ENCODE measurements at places on chromosomes 5 and 9. TPM values are rescaled to one million over a fixed set of nuclear protein-coding genes. Genes with fewer than 3 reads are reported as not detected.

The ADAMTS12 gene
- total RNA-seq, result 9.1 TPM

The RIOK2 gene
- 34.1 TPM for total RNA-seq

The PLAC8L1 gene
- not detected for total RNA-seq

The FNBP1 gene
- total RNA-seq, result 27.4 TPM

The BHMT2 gene
- not detected for total RNA-seq

The CNTFR gene
- total RNA-seq, result not detected

DNA sequence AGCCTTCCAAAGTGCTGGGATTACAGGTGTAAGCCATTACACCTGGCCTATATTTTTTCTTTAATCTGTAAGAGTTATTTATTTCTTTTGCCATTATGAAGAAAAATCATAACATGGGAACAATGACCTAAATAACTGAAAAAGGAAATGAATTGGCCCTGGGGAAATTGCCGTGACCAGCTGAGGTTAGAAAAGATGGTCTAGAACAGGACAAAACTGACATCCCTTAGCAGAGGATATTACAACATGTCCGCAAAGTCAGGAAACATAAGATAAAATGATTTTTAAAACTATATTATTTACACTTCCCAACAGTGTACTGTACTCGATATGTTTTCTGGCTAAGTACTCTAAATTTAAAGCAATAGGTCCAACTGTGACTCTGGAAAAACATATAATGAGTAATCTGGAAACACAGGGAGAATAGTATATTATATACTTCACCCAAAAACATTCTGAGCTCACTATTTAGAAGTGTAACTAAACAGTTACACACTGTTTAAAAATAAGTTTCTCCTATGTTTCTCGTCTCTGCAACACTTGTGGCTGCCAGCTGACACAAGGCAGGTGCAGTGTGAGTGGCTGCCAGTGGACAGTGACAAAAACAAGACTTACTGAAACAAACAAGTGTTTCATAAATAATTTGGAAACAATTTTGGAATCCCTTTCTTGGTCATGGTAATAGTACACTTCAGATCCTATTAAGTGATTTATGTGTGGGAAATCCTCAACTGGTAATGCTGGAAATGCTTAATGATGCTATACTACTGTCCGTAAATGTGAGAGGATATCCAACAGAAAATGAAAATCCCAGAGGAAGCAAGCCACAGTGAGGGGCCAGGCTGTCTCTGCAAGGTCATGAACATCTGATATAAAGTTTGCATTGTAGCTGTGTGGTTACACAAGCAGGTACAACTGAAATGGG, 69.1 kb downstream of the C9orf85 start:
- DNase-seq, result no peak

GRCh38 chr9:34610434-34611206, 1.3 kb downstream of the RPP25L start:
- DNase-seq, result no peak

- no peak for DNase-seq
These were observed 34.5 kb downstream of the ECPAS start for GRCh38 chr9:111449705-111450104.

DNA sequence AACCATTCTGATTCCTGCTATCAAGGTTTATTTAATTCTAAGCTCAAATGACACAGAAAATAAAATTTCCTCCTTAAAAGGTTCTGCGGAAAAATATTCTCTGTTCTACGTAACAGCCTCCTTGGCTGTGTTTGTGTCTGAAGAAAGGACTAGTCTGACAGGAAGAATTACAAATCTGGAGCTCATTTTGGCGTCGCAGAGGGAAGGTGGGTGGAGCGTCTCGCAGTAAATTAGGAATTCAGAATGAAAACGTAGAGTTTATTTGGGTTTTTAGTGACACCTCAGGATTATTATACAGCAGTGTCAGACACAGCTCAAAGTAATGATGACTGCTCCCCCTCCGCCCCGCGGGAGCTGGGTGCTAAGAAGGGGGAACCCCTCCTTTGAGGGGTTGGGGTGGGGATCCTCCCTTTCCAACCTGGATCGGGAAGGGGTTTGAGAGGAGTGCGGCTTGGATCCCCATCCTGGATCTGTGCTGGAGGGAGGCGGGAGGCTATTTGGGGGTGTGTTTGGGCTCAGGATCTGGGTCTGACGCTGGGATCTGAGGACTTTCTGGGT, 933 bp upstream of the TGFBR1 start:
- no peak for DNase-seq

DNA sequence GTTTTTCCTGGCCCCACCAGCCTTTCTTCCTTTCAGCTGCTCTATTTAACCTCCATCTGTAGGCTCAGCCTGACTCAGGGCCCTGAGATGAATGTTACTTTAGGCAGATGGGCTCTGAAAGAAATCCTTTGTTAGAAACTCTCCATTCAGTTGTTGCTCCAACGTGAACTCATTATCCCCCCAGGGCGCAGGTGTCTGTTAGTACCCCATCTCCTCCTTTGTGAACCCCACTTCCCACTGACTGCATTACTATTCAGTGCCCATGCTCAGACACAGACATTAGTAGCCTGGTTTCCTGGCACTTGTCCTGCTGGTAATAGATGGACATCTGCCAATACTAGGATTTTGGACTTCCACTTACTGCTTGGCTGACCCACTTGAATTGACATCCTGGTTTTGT, 1271.6 kb downstream of the PTPRD start:
- no peak for DNase-seq

DNA sequence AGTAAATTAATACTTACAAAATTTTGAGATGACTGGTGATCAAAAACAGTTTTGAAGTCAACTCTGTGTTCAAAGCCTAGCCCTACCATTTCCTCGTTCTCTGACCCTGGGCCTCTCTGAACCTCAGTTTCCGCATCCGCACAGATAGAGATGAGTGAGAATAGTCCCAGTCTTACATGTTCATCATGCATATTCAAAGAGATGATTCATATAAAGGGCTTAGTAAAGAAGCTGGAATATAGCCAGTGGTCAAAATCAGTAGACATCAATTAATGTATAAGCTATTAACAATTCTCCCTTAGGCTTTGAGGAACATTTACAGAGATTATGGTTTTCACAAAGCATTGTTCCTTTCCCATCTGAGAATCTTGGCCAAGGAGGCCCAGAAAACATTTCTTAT, 250.6 kb downstream of the SPOCK1 start:
- no peak for DNase-seq

DNA sequence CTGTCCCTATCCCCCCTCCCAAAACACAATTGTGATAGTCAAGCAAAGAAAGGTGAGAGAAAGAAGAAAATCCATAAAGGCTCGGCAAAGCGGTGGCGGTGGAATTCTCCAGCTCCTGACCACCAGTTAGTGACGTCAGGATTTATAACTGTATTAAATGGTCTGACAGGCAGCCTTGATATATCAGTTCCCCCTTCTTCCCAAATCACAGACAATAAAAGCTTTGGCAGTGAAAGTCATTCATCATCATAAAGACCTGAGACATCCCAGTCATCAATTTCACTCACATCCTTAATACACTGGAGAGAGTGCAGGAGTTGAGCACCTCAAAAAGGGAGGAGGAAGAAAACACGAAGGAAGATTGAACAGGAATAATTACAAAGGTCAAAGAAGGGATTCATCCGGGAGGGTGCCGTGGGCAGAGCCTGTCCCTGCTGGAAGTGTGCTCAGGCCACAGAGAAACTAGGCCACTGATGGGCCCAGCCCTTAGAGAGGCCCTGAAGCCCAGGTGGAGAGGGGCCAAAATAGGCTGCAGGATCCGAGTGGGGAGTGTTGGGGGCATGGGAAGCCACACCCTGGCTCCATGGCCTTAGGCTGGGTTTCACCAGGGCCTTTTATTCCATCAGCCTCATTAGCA, 131.9 kb downstream of the PAX5 start:
- DNase-seq, result no peak

DNA sequence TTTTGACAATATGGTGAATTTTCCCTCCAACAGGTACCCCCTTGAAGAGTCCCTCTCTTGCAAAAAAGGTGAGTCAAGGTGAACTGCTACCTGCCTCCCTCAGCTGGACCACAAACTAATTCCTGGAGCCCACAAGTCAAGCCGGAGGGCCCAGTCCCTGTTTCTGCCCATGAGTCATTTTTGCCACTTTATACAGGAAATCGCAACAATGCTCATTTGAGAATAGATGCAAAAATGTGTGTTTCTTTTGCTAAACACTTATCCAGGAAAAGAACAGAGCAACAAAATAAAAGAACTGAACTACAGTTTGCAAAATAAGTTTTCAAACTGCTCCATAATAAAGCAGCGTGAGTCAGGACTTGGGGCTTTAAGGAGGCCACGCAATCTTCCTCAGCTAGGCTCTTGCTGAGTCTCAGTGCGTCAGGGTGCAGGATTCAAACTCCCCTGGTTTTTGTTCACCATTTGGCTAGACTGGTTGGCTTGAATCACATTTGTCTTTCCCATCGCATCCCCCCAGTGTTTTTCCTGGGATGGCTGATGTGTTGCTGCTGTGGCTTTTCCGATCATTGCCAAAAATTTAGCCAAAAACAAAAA, 102.7 kb downstream of the GOLPH3 start:
- no peak for DNase-seq

- DNase-seq, result no peak
These were observed 39.3 kb downstream of the AMBP start for GRCh38 chr9:114038724-114039313.

DNA sequence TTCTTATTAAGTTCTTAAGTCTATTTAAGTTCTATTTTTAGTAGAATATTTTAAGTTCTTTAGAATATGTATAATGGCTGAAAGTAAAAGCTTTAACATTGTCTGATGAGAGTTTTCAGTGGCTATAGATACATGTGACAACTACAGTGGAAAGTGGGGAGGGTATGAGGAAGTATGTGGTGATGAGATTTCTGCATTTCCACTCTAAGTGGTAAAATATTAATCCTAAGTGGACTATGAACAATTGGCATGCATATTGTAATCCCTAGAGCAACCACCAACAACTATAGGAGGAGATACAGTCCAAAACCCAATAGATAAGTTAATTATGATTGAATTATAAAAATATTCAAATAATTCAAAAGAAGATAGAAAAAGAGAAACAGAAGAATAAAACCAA, 183.6 kb downstream of the GADD45G start:
- no peak for DNase-seq

- peak; percentile 39 for DNase-seq
These were observed 17.7 kb downstream of the CAVIN4 start for GRCh38 chr9:100595391-100596199.

- no peak for DNase-seq
These were observed 646 bp downstream of the SWI5 start for GRCh38 chr9:128276574-128277270.

GRCh38 chr5:9877488-9877887, 247.3 kb upstream of the TAS2R1 start:
- DNase-seq, result no peak
